Tracheal epithelial cell (primary cell): ENCODE measurements at places on chromosomes 13 and 19. TPM values are rescaled to one million over a fixed set of nuclear protein-coding genes. Genes with fewer than 3 reads are reported as not detected.

Gene SERP2
- total RNA-seq: 0.96 and 1.3 TPM in 2 replicates

Gene ERFL
- total RNA-seq: 0.21 TPM in 1 of 2 replicates, not detected in the other

Gene FFAR1
- under 0.01 TPM in 1 of 2 replicates, not detected in the other for total RNA-seq

Gene TNFSF9
- 11.3 and 14.9 TPM in 2 replicates for total RNA-seq

Gene LAIR2
- total RNA-seq: not detected in 2 replicates

Gene ZNF90
- 1.2 and 3.0 TPM in 2 replicates for total RNA-seq

Gene TUBA3C
- not detected in 2 replicates for total RNA-seq

Gene ZNF432
- total RNA-seq: 7.0 and 8.1 TPM in 2 replicates

Gene ZNF805
- 26.4 and 30.8 TPM in 2 replicates for total RNA-seq

Gene CGB1
- total RNA-seq: not detected in 2 replicates

Gene CRX
- not detected in 2 replicates for total RNA-seq

Gene HCN2
- total RNA-seq: 0.21 and 0.24 TPM in 2 replicates

Gene MCEMP1
- total RNA-seq: not detected in 2 replicates

Gene DPP9
- 27.5 and 32.3 TPM in 2 replicates for total RNA-seq

Gene ZNF723
- not detected in 2 replicates for total RNA-seq

Gene ANKRD24
- 0.72 TPM in 1 of 2 replicates, not detected in the other for total RNA-seq

Gene MEIOSIN
- not detected in 2 replicates for total RNA-seq

Gene SCAF1
- 14.2 and 16.4 TPM in 2 replicates for total RNA-seq

Gene CERS1
- total RNA-seq: 0.72 and 0.85 TPM in 2 replicates

Gene PIAS4
- 12.8 and 18.3 TPM in 2 replicates for total RNA-seq

Gene DNM2
- total RNA-seq: 70.3 and 94.5 TPM in 2 replicates

Gene ZIC2
- total RNA-seq: under 0.01 TPM in 1 of 2 replicates, not detected in the other

Gene LYPD5
- total RNA-seq: 1.5 and 2.7 TPM in 2 replicates

Gene KLK14
- not detected in 2 replicates for total RNA-seq

Gene PALM3
- total RNA-seq: not detected in 2 replicates

Gene NLRP4
- total RNA-seq: not detected in 2 replicates

Gene PRMT1
- total RNA-seq: 264 and 577 TPM in 2 replicates

Gene BRME1
- under 0.01 TPM in 1 of 2 replicates, not detected in the other for total RNA-seq

Gene CBARP
- total RNA-seq: 4.0 and 7.5 TPM in 2 replicates

Gene CNN2
- total RNA-seq: 137 and 224 TPM in 2 replicates

Gene CGB3
- not detected in 2 replicates for total RNA-seq

Gene VSIG10L
- 0.21 and 1.4 TPM in 2 replicates for total RNA-seq

Gene PGLYRP2
- total RNA-seq: not detected in 2 replicates

Gene SHFL
- total RNA-seq: 4.5 and 15.2 TPM in 2 replicates

Gene UGGT2
- 26.6 and 30.4 TPM in 2 replicates for total RNA-seq

Gene LRRC25
- total RNA-seq: not detected in 2 replicates

Gene RUBCNL
- under 0.01 TPM in 1 of 2 replicates, not detected in the other for total RNA-seq

Gene ZNF808
- 14.9 and 15.6 TPM in 2 replicates for total RNA-seq

Gene LGI4
- total RNA-seq: under 0.01 TPM in 1 of 2 replicates, not detected in the other

Gene ERICH6B
- total RNA-seq: not detected in 2 replicates

Gene SMAD9
- 0.24 and 0.43 TPM in 2 replicates for total RNA-seq

Gene CCL25
- total RNA-seq: not detected in 2 replicates

Gene ZNF544
- total RNA-seq: 58.0 and 70.1 TPM in 2 replicates

Gene GJA3
- total RNA-seq: 0.21 and 0.24 TPM in 2 replicates

Gene ZNF317
- total RNA-seq: 11.3 and 13.2 TPM in 2 replicates

Gene WASF3
- total RNA-seq: 3.1 and 6.8 TPM in 2 replicates

Gene KCNN4
- total RNA-seq: 22.8 and 24.8 TPM in 2 replicates

Gene GIPR
- total RNA-seq: 0.43 and 0.96 TPM in 2 replicates

Gene ZNF730
- 0.21 TPM in 1 of 2 replicates, not detected in the other for total RNA-seq

Gene ZNF208
- total RNA-seq: 0.48 and 2.6 TPM in 2 replicates

Gene FUT2
- 6.0 and 7.7 TPM in 2 replicates for total RNA-seq

Gene FARP1
- total RNA-seq: 10.4 and 19.5 TPM in 2 replicates
